Stomach (tissue), 19 donors: ENCODE measurements at places on chromosomes 2 and 18. TPM values are rescaled to one million over a fixed set of nuclear protein-coding genes. Genes with fewer than 3 reads are reported as not detected.
A peak's percentile ranks its signal among the peaks of the same experiment; 100 is the strongest.

DNA sequence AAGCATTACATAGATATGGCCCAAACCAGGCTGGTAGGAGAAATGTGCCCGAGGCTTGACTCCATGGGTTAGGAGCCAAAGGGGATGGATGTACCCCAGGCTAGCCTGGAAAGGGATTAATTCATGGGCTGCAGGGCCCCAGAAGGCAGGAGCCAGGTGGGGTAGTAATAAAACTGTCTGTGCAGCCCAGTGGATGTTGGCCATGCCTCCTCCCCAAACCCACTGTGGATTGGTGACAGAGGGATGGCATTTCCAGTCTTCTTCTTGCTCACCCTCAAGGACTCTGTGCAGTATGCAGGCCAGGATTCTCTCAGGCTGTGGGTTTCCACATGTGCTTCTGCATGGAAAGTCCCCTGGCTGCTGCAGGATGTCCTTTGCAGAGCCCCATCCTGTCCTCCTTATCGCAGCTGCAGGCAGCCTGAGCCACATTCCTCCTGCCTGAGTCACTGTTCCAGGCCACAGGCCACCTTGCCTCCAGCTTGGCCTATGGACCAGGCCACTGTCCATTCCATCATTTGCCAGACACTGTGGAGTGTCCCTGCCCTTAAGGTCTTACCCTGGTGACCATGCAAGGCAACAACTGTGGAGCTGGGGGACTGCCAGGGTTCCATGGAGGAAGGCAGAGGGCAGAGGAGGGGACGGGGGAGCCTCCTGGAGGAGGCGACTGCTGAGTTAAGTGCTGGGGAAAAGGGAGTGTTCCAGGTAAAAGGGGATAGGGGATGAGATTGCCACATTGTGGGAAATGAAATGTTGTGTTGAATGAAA lies 38.9 kb downstream of the INO80C start:
- H3K4me3 ChIP-seq, result no peak overlapping the region
- H3K27ac ChIP-seq, result peak overlapping the region; percentile 59
- no peaks in the 10 kb centered on the region for H3K36me3 ChIP-seq
- no peaks in the 10 kb centered on the region for H3K27me3 ChIP-seq

Gene GALR1
- 1.8 TPM for total RNA-seq

DNA sequence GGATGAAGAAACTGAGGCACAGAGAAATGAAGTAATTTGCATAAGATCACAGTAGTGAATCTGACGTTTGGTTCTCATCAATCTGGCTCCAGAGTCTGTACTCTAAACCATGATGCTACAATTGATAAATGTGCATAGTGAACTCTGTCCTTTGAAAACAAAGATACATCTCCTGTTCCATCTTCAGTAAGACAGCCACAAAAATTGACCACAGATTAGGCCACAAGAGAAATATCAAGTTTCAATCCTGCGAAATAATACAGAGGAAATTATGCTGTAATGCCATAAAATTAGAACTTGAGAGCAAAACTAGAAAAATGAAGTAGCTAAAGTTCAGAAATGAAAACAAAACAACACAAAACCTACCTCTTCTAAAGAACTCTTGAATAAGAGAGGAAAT lies 28.4 kb downstream of the FAM98A start:
- H3K4me1 ChIP-seq, result no peaks in the 10 kb centered on the region
- no peaks in the 10 kb centered on the region for H3K36me3 ChIP-seq
- no peak for DNase-seq
- H3K27me3 ChIP-seq, result no peaks in the 10 kb centered on the region

GRCh38 chr2:111236025-111236424 lies 115.3 kb downstream of the BCL2L11 start:
- no peaks in the 10 kb centered on the region for H3K27me3 ChIP-seq
- peak; percentile 64 for DNase-seq
- no peak overlapping the region for H3K4me3 ChIP-seq
- H3K4me1 ChIP-seq, result no peaks in the 10 kb centered on the region

- H3K27ac ChIP-seq, result peak overlapping the region; percentile 38
- no peak overlapping the region for H3K4me3 ChIP-seq
- H3K36me3 ChIP-seq, result no peaks in the 10 kb centered on the region
- no peak for DNase-seq
- H3K4me1 ChIP-seq, result peaks cover 38% of the 10 kb centered on the region
- H3K27me3 ChIP-seq, result no peaks in the 10 kb centered on the region
These were observed 11.7 kb downstream of the CABLES1 start for GRCh38 chr18:23146861-23147469.

Gene PLGLB2
- not detected for total RNA-seq

Gene STARD6
- total RNA-seq, result not detected

- H3K4me3 ChIP-seq, result no peak overlapping the region
- H3K27ac ChIP-seq, result no peak overlapping the region
- no peak for DNase-seq
- no peaks in the 10 kb centered on the region for H3K27me3 ChIP-seq
These were observed 123.8 kb downstream of the MIB1 start for GRCh38 chr18:21864386-21864785.

DNA sequence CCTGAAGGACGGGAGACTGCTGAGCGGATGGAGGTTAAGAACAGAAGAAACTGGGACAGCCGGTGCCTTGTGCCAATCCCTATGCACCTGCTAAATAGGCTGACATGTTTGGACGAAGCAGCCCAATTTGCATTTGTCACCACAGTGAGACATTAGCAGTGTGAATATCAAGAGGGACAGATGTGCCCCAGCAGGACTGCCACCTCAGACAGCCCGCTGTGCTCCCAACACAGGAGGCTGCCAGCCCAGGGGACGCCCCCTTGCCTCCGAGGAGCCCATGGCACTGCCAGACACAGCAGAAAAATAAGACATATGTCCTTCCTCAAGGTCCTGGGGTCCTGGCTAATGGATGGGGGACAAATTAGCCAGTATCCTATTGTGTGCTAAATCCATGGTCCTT lies 306.7 kb upstream of the POU3F3 start:
- no peak for DNase-seq
- H3K27me3 ChIP-seq, result no peaks in the 10 kb centered on the region
- no peaks in the 10 kb centered on the region for H3K36me3 ChIP-seq
- no peaks in the 10 kb centered on the region for H3K4me1 ChIP-seq
- no peak overlapping the region for H3K27ac ChIP-seq

Gene LOXL3
- total RNA-seq, result 11.6 TPM

DNA sequence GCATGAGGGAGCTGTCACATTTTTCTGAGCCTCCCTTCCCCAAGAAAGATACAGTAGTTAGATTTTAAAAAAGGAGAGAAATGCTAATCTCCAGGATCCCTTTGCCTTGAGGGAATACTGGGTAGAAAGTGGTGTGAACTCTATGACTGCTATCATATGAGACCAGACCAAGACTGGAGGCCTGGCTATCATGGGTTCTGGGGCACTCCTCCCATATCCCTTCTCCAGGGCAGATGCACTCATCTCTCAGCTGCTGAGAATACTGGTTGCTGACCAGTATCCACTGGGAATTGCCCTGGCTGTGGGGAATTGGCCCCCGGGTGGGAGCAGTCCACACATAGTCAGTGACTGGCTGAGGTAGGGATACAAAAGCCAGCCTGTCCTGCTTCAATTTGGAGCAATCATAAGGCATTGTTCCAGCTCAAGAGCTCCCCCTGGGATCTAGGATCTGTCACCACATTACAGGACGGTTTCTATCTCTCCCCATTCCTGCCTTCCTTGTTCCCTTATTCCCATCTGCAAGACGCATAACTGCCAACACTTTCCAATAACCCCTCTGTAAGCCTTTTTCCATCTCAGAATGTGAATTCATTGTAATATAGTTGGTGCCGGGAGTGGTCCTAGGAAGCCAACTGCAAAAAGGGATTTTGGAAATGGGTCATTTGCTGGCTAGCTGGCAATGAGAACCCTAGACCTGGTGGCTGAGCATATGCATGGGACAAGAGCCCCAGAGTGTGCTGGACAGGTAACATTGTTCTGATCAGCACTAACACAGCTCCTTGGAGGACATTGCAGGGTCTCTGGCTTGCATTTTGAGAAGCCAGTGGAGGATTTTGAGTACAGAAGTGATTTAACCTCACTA lies 35.4 kb upstream of the REEP1 start:
- H3K4me3 ChIP-seq, result no peak overlapping the region
- peaks cover 4% of the 10 kb centered on the region for H3K4me1 ChIP-seq
- H3K27ac ChIP-seq, result no peak overlapping the region
- H3K36me3 ChIP-seq, result no peaks in the 10 kb centered on the region
- H3K27me3 ChIP-seq, result no peaks in the 10 kb centered on the region
- DNase-seq, result peak; percentile 56

DNA sequence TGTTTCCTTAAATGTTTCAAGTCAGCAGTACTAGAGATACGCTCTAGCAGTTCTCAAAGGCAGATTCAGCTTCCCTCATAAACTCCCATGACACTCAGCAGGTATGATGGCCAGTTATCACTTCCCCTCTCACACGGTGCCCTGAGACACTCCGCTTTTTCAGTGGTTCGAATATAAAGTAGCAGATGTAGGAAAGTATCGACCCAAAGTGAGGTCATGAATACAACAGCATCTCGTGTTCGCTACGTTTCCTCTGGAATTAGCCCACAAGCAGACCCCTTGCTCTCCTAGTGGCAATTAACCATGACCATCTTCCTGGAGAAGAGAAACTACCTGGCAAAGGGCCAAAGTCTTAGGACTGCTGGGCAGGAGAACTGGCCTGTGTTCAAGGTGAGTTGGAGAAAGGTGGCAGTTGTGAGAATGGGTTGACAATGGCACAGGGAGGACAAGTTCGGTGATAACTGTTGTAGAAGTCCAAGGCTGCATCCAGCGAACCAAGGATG lies 9.3 kb upstream of the AGBL5 start:
- H3K27ac ChIP-seq, result no peak overlapping the region
- no peak for DNase-seq
- H3K27me3 ChIP-seq, result no peaks in the 10 kb centered on the region
- H3K36me3 ChIP-seq, result peaks cover 48% of the 10 kb centered on the region

Gene CPO
- total RNA-seq, result 0.37 TPM

GRCh38 chr2:147689220-147689909 lies 155.5 kb upstream of the ACVR2A start:
- no peaks in the 10 kb centered on the region for H3K27me3 ChIP-seq
- no peaks in the 10 kb centered on the region for H3K36me3 ChIP-seq
- H3K4me1 ChIP-seq, result no peaks in the 10 kb centered on the region
- no peak for DNase-seq
- no peak overlapping the region for H3K4me3 ChIP-seq
- H3K27ac ChIP-seq, result no peak overlapping the region

DNA sequence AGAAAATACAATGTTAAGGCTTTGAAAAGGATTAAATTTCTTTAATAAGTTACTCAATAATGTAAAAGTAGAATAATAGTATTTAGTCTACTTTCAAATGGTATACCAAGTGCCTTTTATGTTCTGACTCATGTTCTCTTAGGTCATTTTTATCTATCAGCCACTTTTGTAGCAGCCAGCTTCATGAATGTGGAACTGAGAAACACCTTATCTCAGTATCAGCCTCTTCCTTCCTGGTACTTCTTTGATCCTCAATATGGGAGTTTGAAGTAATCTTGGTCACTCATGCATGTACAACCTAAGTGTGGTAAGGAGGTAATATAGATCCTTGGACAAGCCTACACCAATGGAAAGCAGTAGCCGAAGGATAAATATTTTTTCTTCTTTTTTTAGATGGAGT lies 180.4 kb upstream of the NRXN1 start:
- no peaks in the 10 kb centered on the region for H3K36me3 ChIP-seq
- DNase-seq, result no peak
- H3K4me3 ChIP-seq, result no peak overlapping the region
- H3K27me3 ChIP-seq, result no peaks in the 10 kb centered on the region
- H3K4me1 ChIP-seq, result no peaks in the 10 kb centered on the region

DNA sequence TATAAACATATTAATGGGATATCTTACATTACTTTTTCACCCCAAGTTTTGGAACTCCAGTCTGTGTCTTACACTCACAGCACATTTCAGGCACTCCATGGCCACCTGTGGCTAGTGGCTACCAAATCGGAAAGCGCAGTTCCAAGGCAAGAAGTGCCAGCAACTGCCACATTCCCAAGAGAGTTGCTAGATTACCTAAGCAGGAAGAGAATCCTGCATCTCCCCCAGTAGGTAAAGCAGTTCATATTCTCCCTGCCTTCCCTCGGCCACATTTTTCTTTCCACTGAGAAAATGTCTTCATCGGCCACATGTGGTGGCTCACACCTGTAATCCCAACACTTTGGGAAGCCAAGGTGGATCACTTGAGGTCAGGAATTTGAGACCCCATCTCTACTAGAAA lies 62.8 kb downstream of the MEX3C start:
- H3K4me3 ChIP-seq, result no peak overlapping the region
- no peak for DNase-seq
- H3K27me3 ChIP-seq, result no peaks in the 10 kb centered on the region
- H3K36me3 ChIP-seq, result no peaks in the 10 kb centered on the region
